ENCODE measurements at places on chromosomes 1 and 21.

GRCh38 chr1:191669629-191670028, 488.6 kb upstream of the RGS18 start:
- DNase-seq, result no peak

DNA sequence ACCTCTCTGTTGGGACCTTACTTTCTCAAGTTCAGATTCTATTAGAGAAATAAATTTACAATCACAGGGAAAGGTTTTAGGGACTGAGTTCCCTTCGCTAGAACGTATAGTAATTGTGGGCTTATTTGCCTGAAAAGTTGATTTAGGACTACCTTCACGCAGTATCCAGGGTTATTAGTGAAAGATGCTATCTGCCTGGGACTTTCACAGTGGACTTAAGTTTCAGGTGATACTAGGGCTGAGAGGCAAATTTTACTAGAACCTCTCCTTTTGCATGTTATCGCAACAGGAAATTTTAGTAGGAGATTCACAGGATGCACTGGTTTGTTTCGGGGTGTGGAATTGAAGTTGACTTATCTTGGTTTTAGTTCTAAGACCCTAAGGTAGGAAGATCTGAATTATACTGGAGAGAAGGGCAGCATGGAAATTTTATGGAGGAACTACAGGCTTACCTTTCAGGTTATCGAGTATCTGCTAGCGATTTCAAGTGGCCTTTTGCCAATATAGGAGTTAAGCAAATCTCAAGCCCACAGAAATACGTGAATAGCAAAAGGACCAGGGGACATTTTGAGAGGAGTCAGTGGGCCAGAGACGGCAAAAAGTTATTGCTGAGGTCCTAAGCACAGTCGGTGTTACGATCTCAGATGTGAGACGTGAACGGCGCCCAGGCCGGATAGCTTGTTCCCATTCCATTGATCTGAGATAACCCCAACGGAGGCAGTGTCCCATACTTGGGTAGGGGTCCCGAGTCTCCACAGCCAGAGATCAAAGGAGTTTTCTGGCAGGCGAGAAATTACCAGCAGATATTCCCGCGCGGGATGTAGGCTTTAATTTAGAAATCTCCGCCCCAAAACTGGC, 723 bp upstream of the GNAI3 start:
- no peak for DNase-seq

DNA sequence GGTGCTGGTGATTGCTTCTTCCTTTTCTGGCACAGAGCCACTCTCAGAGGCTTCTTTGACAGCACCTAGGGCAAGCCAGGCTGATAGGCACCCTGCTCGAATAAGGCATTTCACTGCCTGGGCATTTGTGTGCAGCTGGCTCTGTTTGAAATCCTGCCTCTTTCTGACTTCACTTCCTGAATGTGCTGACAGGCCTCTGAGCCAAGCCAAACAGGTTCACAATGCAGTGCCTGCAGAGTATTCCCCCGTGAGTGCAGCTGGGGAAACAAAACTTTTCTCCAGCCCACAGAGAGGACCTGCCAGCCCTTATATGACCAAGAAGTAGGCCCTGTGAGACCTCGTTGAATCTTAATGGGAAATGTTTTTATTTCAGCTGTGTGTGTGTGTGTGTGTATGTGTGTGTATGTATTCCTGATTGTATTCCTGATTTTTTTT, 10.4 kb downstream of the JUN start:
- DNase-seq, result no peak

GRCh38 chr1:28926629-28927265, 12.4 kb downstream of the EPB41 start:
- DNase-seq, result no peak

DNA sequence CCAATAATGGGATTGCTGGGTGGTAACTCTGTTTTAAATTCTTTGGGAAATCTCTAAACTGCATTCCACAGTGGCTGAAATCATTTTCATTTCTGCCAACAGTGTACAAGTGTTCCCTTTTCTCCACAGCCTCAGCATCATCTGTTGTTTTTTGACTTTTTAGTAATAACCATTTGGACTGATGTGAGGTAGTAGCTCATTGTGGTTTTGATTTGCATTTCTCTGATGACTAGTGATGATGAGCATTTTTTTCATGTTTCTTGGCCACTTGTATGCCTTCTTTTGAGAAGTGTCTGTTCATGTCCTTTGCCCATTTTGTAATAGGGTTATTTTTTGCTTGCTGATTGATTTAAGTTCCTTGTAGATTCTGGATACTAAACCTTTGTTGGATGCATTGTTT, 131.9 kb upstream of the B3GALT2 start:
- no peak for DNase-seq
